ACHN (cell line): ENCODE measurements at places on chromosomes 3 and 15.

GRCh38 chr3:155334914-155335723 lies 41.6 kb upstream of the STRIT1 start:
- DNase-seq = no peak

DNA sequence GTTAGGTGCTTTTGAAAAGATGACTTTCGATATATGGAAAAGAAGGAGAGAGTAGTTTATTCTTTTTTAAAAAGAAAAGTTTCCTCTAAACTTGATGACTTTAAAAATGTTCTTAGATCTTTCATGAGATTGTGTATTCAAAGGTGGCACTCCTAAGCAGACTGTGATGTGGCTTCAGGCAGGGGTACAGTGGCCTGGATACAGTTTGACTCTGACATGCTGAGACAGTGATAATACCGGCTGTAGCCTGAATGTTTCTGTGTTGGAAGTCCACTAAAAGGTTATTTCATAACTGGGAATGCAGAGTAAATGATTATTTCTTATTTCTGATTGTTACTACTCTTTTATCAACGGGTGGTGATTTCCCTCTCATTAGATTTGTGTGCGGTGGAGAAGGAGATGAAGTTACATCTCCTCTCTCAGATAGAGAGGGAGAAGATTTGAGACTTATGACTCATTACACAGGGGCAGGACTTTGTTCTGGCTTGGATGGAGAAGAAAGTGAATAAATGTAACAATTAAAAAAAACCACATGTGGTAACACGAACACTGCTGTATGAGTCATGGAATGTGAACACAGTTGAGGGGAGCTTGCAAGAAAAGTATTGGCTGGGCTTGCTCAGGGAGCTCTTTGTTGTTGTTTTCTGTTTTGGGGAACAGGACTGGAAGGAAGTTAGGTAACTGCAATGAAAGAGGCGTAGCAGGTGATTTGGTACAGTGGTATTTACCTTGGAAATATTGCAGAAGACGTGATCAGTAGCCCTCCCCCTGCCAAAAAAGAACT lies 21.6 kb downstream of the SPTSSB start:
- no peak for DNase-seq

DNA sequence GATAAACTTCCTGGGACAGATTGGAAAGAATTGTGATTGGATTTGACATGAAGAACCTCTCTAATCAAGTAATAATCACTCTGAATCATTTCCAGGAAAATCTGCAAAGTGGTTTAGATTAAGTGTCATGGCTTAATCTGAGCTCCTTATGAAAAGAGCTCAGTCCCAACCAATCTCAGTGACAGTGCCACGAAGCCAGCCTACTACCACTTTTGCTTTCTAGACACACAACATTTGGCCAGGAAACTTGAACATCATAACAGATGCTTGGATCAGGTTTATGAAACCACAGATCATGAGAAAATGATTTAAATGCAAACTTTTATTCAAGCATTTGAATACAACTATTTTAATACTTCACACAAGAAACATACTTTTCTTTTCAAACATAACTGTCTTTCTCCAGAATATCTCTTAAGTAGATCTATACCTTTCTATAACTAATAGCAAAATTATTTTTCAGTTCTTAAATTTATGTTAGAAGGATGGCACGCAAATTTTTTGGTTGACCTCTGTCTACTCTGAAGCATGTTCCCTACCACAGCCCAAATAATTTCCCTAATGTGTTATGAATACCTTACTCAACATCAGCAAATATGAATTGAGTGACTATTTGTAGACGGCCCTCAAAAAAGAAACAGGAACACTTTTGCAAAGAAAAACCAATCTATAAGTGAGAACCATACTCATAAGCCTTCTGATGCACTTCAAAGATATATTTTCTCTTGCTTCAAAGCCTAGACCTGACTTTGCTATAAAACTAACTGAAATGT lies 495.0 kb upstream of the ZNF385D start:
- no peak for DNase-seq

GRCh38 chr3:37944391-37944842 lies 46.2 kb upstream of the VILL start:
- peak; percentile 24 for DNase-seq

DNA sequence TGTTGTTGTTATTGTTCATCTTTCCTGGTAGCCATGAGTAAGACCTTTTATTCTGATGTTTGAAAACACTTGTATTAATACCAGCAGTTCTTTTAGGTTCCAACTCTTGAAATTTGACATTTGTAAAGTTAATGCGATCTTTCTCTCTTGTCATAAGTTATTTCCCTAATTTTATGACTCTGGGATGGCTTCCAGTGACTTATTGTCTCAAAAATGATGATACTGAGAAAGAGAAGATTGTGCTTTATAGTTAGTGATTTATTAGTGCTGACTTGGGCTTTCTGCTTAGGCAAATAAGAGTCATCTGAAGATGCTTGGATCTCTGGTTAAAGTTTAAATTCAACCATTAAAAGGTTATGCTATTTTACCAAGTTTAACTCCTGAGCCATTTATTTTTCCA lies 715.2 kb downstream of the GRM7 start:
- no peak for DNase-seq
